Endothelial cell (in vitro differentiated cells): ENCODE measurements at places on chromosomes 16 and 17.

- peaks cover 42% of the 10 kb centered on the region for H3K36me3 ChIP-seq
- peak overlapping the region; percentile 41 for H3K27ac ChIP-seq
- no peaks in the 10 kb centered on the region for H3K4me1 ChIP-seq
- no peak for DNase-seq
- peaks cover 5% of the 10 kb centered on the region for H3K27me3 ChIP-seq
Measured at GRCh38 chr17:19327031-19327783, 35.3 kb downstream of the B9D1 start.

- peaks cover 8% of the 10 kb centered on the region for H3K27me3 ChIP-seq
- no peak for DNase-seq
- peaks cover 3% of the 10 kb centered on the region for H3K36me3 ChIP-seq
Measured at GRCh38 chr16:4603624-4604170, 11.0 kb downstream of the UBALD1 start.

GRCh38 chr17:27348196-27348595 lies 54.3 kb downstream of the WSB1 start:
- peaks cover 4% of the 10 kb centered on the region for H3K36me3 ChIP-seq
- H3K4me1 ChIP-seq: peaks cover 35% of the 10 kb centered on the region
- peak overlapping the region; percentile 73 for H3K27ac ChIP-seq
- no peak for DNase-seq
- H3K27me3 ChIP-seq: peaks cover 10% of the 10 kb centered on the region

DNA sequence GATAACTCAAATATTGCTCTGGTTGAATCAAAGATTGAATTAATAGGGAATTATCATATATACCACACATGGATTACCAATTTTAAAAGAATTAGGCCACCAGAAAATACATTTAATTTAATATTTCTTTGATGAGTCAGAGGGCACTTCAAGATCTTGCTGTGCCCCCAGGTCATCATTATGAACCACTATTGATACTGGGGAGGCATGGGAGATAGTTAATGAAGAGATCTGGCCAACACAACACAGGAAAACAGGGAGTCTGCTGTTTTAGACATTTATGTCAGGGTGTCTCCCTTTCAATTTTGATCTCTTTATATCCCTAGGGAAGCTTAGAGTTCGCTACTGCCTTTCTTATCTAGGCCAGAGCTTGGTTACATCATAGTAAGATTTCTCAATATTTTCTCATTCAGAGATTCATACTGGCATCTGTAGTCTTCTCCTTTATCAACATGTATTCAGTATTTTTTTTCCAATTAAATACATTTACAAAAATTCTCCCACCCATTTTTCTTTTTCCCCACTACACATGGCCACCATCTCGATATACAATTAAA lies 158.3 kb upstream of the ZFHX3 start:
- DNase-seq: no peak
- no peaks in the 10 kb centered on the region for H3K36me3 ChIP-seq
- H3K4me3 ChIP-seq: no peak overlapping the region
- peaks cover 7% of the 10 kb centered on the region for H3K4me1 ChIP-seq
- H3K27me3 ChIP-seq: peaks cover 3% of the 10 kb centered on the region
- no peak overlapping the region for H3K27ac ChIP-seq

DNA sequence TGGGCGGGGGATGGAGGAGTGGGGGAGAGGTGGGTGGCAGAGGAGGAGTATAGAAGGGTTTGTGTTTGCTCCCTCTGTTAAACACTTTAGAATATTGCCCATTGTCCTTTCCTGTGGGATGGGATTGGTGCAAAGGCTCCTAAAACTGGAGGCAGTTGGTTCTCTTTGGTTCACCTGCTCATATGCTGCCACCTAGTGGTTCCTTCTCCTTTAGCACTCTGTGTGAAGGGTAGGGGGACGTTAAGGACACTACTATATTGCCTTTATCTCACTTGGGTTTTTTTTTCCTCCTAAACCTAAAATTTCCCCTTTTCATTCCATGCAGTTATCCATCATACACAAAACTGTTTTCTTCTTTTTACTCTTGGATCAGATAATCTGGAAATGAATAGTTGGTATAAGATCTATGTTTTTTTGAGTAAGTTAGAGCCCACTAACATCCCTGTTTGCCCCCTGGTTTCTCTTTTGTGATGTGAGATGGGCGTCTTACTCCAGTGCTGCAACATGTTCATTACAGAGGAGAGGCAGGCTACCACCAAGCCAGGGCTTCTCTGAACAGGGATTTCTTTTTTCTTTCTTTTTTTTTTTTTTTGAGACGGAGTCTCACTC lies 23.8 kb downstream of the SNX11 start:
- peak; percentile 72 for DNase-seq
- H3K27me3 ChIP-seq: peaks cover 2% of the 10 kb centered on the region
- no peaks in the 10 kb centered on the region for H3K36me3 ChIP-seq
- H3K27ac ChIP-seq: no peak overlapping the region
- H3K4me3 ChIP-seq: no peak overlapping the region

- H3K27me3 ChIP-seq: peaks cover 3% of the 10 kb centered on the region
- no peak overlapping the region for H3K4me3 ChIP-seq
- DNase-seq: no peak
Measured at GRCh38 chr16:31377210-31377903, 15.8 kb upstream of the ITGAD start.

DNA sequence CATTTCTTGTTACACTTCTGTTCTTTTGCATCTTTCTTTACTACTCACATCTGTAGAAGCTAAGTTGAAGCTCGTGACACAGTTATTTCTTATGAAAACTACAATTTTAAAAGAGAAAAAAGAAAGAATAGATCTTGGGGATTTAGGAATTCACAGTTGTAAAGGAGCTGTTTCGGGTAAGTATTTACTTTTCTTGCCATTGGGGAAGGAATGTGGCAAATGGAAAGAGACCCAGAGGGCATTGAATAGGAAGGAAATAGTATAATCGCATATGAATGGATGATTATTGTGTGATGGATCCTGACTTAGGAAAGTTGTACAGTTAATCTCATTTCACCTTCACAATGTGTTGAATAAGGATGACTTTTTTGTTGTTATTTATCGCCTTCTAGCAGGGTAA lies 914.1 kb upstream of the CDH8 start:
- no peaks in the 10 kb centered on the region for H3K36me3 ChIP-seq
- peaks cover 9% of the 10 kb centered on the region for H3K4me1 ChIP-seq
- DNase-seq: no peak

DNA sequence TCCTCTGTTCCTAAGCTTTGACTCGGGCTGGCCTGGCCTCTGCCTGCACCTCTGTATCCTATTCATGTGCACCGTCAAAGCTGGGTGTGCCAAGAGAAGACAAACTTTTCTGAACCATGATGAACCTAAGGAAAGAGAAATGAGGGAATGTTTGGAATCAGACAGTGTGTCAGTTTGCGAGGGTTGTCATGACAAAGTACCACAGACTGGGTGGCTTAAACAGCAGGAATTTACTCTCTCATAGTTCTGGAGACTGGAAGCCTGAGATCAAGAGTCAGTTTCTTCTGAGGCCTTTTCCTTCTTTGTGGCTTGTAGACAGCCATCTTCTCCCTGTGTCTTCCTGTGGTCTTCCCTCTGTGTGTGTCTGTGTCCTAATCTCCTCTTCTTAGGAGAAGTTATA lies 129.0 kb downstream of the KATNIP start:
- H3K4me1 ChIP-seq: no peaks in the 10 kb centered on the region
- no peak for DNase-seq
- H3K27me3 ChIP-seq: peaks cover 4% of the 10 kb centered on the region
- H3K4me3 ChIP-seq: no peak overlapping the region
- H3K27ac ChIP-seq: no peak overlapping the region
